ENCODE measurements at places on chromosomes 11 and 22.

DNA sequence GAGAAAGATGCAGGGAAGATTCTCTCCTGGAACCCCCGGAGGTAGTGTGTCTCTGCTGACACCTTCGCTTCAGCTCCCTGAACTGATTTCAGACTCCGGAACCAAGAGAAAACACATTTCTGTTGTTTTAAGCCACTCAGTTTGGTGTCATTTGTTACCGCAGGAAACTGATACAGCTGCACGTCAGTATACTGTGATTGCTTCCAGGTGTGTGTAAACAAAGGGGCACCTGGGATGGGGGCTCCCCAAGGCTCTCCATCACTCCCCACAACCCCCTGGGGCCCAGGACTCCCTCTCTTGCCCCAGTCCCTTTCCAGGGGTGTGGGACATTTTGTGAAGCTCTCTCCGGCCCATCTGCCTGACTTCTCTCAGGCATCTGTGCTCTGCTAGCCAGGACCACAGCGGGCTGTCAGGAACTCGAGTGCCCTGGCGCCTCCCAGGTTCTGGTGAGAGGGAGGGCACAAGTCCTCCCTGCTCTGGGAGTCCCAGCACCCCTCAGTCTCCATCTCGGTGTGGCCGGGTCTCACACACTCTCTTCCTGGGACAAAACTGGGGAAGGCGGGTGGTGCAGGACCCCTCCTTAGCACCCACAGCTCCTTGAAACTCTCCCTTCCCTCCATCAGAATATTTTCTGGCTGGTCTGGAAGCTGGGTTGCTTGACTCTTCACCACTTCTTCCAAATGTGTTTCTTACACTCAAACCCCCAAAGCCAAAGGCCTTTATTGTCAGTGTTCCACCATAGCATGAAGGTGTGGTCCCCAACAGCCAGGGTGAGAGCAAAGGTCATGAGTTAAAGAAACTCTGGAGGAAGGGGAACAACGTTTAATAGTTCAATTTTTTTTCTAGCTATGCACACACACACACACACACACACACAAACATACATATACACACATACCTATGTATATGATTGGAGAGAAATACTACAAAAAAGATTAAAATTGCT, 35.0 kb upstream of the TSKU start:
- no peak for DNase-seq

- DNase-seq = no peak
Measured at GRCh38 chr22:46269564-46269963, 1.8 kb downstream of the TTC38 start.

DNA sequence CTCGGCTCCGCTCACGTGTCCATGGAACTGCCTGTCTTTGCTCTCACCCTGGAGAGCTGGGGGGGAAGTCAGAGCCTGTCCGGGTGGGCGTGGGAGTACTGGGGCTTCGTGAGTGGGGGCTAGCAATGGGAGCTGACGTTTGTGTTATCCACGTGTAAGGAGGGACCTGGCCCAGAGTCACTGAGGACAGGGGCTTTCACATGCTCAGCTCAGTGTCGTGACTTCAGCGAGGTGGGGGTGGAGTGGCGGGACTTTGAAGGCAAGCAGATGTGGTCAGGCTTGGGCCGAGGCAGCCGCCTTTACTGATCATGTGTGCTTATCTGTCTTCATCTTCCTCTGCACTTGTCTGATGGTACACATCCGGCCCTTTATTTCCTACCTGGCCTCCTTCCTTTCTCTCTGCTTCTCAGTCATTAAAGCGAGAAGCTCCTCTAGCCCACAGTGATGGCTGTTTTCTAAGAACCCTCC, 113.1 kb upstream of the NNMT start:
- peak; percentile 39 for DNase-seq

GRCh38 chr11:84384731-84385130, 1098.6 kb upstream of the CCDC90B start:
- no peak for DNase-seq

- DNase-seq = no peak
Measured at GRCh38 chr11:105942921-105943320, 79.1 kb downstream of the MSANTD4 start.

DNA sequence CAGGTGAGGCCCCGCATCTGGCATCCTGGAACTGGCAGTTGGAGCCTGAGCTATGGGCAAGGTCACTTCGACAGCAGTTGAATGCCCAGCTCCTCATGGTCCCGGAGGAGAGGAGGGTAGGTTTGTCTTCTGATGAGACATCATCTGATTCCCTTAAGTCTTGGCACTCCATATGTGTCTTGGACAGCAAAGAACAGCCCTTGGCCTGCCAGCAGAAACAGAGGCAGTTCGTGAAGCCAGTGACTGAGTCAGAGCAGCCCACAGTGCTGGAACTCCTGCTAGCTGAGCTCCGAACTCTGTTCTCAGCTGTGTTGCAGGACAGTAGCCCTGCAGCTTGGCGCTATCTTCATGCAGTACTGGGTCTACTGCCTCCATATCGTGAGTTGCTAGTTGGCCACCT, 1.0 kb downstream of the DNHD1 start:
- no peak for DNase-seq

GRCh38 chr11:117825538-117826189, 1.1 kb upstream of the FXYD2 start:
- no peak for DNase-seq

DNA sequence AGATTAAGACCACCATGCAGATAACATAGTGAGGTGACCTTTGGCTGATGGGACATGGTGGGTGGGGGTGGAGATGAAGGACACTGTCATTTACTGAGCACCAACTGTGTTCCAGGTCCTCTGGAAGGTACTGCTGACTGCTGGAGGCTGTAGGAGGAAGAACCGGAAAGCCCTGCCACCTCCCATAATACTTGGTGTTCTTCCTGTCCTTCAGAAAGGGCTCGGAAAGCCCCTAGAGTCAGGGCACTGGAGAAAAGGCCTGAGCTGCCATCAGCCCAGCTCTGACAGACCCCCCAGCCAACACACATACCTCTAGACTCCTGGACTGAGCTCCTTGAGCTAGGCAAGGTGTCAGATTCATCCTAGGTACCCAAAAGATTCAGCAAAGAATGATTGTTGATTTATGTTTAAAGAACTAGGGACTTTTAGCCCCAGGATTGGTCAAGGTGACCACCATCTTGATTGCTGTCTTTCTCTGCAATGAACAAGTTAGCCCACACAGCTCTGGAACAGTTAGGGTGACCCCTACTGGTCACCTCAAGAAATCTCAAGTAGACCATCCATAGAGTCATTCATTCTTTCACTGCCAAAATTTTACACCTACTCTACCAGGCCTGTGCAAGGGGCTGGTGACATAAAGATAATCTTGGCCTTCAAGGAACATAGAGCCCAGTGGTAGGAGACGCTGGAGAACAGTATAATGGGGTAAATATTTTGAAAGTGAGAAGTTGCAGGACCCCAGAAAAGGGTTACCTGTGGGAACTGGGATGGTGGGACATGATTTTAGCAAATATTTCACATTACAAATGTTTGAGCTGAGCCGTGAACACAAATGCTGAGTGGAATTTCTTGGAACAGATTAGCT, 39.4 kb downstream of the IRAG1 start:
- no peak for DNase-seq

DNA sequence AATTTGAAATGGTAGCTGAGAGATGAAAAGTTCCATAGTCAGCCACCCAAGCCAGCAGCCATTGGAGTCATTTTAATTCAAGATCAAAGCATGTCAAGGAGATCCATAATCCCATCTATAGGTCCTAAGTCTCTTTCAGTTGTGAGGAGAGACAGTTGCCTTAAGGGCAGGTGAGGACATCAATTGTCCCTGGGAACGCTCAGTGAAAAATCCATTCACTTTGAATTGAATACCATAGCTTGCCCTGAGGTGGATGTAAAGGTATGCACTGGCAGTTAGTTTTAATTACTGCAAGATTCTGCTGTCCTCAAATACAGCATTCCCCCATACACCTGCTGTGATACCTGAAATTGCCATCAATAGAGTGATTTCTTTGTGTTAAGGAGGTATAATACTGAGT, 25.3 kb upstream of the TBCEL start:
- DNase-seq = no peak

GRCh38 chr11:8832571-8833260, 78.3 kb upstream of the AKIP1 start:
- DNase-seq = no peak

All from T-helper 17 cell (primary cell).